ENCODE measurements at places on chromosomes 5 and 9.

- no peak for DNase-seq
Observed at GRCh38 chr5:1247811-1248210, 22.6 kb downstream of the SLC6A18 start.

- DNase-seq: no peak
Observed at GRCh38 chr5:87002485-87002884, 265.2 kb upstream of the RASA1 start.

GRCh38 chr5:93092349-93093105 is 488.5 kb downstream of the NR2F1-AS1 start:
- DNase-seq: no peak

- no peak for DNase-seq
Observed at GRCh38 chr5:91186101-91186500, 197.0 kb downstream of the ARRDC3 start.

- DNase-seq: no peak
Observed at GRCh38 chr5:73446631-73447529, 1.7 kb downstream of the FOXD1 start.

GRCh38 chr9:114493521-114494184 is 11.6 kb downstream of the WHRN start:
- no peak for DNase-seq

DNA sequence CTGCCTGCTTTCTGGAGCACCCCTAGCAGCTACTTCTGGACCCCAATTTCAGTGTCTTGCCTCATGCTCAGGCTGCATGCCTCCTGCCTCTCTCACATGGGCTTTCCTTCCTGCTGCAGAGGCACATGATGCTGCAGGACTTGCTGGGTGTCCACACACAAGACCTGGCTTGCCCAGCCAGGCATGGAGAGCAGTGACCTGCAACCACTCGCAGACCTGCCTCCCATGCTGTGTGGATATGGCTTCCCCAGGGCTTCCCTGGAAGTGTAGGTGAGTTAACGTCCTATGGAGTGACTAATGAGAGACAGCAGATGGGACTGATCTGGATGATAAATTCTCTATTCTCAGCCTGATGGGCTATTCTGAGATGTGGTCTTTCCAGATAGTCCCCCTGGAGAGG is 53.2 kb upstream of the SMIM32 start:
- no peak for DNase-seq

DNA sequence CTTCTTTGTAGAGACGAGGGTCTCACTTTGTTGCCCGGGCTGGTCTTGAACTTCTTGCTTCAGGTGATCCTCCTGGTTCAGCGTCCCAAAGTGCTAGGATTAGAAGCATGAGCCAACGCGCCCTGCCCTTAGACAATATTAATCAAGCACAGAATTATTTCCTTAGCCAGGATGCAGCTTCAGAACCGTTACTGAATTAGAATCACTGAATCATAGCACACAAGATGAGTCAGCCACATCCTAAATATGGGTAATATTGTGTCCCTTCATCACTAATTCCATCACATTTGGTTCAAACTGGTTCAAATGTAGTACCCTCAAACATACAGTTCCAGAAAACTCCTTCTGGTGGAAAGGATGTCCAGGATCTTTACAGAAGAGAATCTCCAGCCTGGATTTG is 82.7 kb downstream of the BNC2 start:
- no peak for DNase-seq

DNA sequence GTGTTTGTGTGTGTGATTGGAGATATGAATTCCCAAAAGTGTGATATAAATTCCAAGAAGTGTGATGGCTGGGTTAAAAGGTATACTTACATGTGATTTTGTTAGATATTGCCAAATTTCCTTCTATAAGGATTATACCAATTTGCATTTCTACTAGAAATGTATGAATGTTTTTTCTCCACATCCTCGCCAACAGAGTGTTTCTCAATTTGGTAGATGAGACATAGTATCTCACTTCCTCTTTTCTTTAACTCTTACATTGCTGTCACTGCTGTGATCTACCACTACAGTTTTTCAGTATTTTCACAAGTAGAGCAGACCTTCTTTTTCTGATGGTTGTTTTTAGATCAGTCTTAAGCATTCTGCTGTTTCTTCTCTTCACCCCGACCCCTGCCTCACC is 111.3 kb downstream of the FER start:
- no peak for DNase-seq

GRCh38 chr9:95857896-95858295 is 17.6 kb upstream of the ERCC6L2 start:
- DNase-seq: no peak

- DNase-seq: no peak
Observed at GRCh38 chr9:121240472-121241135, 27.4 kb upstream of the GSN start.

GRCh38 chr5:4387290-4387689 is 752.8 kb upstream of the ADAMTS16 start:
- DNase-seq: no peak

DNA sequence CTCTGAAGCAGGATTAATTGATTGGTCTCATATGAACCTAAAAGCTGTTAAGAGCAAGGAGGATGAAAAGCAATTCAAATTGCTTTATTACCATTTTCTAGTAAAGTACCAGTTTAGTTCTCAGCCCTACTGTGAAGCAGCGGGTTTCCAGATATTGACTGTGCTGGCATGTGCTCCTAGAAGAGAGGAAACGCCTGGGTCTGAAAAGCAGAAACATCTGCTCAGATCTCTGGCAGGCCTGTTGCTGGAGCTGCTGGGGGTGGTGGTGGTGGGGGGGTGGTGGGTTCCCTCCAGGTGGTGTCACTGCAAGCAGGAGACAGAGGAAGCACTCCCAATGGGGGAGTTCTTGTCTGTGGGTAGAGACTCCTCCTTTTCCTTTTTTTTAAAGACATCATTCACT is 105.5 kb upstream of the ZNF462 start:
- no peak for DNase-seq

DNA sequence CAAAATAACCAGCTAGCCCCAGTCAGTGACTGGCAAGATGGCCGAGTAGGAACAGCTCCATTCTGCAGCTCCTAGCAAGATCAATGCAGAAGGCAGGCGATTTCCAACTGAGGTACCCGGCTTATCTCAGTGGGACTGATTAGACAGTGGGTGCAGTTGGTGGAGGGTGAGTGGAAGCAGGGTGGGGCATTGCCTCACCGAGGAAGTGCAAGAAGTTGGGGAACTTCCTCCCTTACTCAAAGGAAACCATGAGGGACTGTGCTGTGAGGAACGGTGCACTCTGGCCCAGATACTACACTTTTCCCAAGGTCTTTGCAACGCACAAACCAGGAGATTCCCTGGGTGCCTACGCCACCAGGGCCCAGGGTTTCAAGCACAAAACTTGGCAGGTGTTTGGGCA is 9.6 kb upstream of the BTNL8 start:
- DNase-seq: no peak

DNA sequence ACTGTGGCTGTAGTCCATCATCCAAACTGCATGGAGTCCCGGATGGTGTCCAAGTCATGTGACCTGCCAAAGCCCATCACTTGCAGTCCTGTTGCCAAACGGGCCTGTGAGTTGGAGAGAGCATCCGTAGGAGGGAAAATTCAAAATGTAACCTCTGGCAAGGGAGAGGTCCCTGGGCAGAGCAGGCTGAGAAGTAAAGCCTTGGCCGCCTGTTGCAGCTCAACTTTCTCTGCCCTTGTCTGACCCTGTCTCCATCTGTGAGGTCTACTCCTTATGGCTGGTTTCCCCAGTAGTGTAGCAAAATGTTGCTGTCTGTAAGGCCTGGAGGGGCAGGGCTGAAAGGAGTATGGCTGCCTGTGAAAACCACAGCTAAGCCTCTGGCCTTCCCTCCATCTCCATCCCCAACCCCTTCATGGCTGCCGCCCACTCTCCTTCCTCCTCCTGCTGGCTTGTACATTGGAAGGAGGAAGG is 163.5 kb downstream of the SEMA6A start:
- DNase-seq: no peak

- no peak for DNase-seq
Observed at GRCh38 chr9:82764061-82764668, 298.8 kb downstream of the RASEF start.
